IPS DF 19.7 (cell line): ENCODE measurements at places on chromosomes 6 and 20.

DNA sequence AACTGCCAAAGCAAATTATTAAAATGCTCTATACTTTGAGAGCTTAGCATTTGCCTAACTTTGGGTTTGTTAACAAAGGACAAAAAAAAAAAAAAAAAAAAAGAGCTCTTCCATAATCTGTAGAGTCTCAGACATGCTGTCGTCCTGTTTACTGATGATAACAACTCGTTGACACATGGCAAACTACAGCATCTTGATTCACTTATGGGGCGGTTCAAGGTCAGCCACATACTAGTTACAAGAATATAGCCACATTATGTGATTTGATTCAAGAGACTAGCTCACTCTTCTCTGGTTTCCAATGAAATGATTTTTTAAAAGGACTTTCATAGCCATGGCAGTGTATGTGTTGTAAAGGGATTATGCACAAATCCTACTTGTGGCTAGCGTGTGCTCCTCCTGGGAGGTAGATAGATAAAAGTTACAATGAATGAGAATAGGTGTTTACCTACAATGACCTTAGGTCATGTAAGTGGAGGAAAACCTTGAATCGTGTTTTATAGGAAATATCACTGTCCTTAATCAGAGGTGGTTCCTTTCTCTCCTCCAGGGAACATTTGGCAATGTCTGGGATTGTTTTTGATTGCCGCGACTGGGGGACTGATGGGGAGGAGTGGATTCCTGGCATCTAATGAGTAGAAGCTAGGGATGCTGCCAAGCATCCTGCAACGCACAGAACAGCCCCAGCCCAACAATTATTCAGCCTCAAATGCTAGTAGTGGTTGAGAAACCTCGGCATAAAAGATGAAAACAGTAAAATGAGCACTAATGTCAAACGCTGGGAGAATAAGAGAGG, 969.2 kb upstream of the SLC35B3 start:
- DNase-seq, result no peak

DNA sequence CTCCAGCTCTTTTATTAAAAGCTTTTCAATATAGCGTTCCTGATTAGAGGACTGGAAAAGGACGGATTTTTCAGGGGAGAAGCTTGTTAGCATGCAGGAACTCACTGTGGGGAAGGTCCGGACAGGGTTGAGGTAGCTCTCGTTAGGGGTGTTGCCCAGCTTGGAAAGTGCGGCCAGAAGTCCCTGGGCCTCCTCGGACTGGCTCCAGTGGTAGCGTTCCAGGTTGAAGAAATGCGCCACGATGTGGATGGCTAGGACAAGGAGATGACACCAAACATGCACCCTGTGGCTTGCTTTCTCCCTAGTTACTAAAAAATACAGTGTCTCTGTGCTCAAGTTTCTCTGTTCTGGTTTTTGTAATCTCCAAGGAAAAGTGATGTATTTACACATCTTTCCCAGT, 12.5 kb downstream of the NOX3 start:
- DNase-seq, result no peak

- no peak for DNase-seq
These were observed 146.3 kb downstream of the MTFR2 start for GRCh38 chr6:136103763-136104311.

GRCh38 chr6:17064975-17065374, 36.9 kb upstream of the STMND1 start:
- DNase-seq, result no peak

DNA sequence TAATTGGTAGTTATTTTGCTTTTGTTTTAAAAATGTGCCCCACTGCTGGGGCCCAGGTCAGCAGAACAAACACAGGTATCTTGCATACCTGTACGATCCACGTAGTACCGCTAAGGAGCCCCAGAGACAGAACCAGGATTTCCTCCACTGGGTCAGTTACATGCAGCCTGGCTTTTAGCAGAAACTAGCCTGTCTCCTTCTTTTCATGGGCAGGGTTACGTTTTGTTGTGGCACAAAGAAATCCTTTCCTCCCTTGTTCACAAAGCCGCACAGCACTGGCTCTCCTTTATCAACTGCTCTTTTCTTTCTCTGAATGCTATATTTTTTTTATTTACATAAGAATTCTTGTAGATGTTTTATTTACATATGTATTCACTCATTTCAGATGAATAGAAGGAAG, 190.3 kb upstream of the POU3F2 start:
- no peak for DNase-seq

DNA sequence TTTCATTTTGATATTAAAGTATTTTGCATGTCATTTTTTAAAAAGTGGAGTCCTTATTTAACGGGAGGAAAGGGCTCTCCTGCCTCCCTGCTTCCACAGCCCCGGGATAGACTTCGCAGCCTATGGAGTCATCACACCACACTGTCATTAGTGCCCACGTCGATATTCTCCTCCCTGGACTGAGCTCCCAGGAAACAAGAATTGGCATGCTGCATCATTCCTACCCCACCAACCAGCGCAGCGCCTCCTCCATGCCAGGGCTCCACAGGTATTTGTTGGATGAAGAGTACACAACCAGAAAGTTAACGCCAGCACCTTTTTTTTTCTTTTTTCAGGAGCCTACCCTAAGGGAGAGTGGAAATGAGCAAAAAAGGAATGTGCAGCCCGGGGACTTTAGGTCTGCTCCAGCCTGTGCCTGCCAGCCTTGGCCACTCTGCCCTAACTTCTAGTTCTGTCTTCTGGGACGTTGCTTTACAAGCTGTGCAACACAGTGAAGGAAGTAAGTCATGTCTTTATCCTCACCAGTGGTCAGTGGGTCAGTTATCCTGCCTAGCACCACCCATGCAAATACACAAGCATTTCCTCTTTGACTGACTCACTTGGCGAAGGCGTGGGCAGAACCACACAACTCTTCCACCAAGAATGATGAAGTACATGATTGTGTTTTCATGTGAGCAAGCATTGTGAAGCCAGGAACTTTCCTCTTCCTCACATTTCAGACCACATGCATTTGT, 180.7 kb upstream of the UST start:
- DNase-seq, result no peak
